Left ventricle myocardium inferior (tissue), 1 donor: ENCODE measurements at places on chromosomes 16 and 17. TPM values are rescaled to one million over a fixed set of nuclear protein-coding genes. Genes with fewer than 3 reads are reported as not detected.

DNA sequence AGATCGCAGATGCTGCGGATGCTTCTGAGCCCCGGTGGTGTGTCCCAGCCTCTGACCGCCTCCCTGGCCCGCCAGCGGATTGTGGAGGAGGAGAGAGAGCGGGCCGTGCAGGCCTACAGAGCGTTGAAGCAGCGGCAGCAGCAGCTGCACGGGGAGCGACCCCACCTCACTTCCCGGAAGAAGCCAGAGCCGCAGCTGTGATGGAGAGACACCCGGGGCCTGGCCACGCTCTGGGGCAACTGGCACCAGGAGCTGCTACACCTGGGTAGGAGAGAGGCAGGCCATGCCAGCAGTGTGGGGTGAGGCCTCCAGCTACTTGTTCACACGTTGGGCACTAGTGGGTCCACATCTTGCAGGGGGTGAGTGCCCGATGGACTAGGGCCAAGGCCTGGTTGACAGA, 6.0 kb downstream of the CCDC137 start:
- DNase-seq, result no peak

DNA sequence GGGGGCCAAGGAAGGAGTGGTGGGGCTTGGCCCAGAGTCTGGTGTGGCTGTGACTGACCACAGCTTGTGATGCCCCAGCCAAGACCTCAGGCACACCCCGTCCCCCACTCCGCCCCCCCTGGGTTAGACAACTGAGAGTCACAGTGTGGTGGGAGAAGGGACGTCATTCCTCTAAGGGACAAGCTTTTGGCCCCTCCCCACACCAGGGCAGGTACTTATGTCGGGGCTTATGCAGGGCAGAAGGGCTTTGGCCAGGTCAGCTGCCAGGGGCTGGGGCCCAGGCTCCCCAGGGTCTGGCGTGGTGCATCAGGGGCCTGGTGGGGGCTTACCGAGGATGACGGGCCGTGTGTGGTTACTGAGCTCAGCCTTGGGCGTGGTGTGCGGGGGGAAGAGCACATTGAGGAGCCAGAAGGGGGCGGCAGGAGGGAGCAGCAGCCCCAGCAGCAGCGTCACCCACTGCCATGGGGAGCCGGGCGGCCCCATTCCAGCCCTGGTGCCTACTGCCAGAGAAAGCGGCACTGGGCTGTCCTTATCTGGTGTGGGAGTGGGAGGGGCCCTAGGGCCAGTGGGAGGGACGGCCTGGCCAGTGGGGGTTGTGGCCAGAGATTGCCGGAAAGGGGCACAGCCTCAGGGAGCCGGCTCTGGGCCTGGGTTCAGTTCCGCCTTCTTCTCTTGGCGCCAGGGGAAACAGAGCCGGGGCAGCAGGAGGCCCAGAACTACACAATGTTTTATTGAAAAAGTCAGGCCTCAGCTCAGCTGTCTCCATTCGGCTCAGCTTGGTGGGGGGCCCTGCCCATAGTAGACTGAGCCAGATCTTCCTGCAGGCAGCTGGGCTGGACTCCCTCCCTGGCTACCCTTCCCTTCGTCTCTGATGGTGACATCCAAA, at the start of gene LCAT:
Gene LCAT, minus strand, starts transcription at position 502 of the 886 bp plus-strand sequence. Its CDS starts 19 bp downstream, at position 483.
- DNase-seq, result peak; percentile 69

GRCh38 chr17:31674305-31674704, 184.7 kb downstream of the COPRS start:
- DNase-seq, result no peak

DNA sequence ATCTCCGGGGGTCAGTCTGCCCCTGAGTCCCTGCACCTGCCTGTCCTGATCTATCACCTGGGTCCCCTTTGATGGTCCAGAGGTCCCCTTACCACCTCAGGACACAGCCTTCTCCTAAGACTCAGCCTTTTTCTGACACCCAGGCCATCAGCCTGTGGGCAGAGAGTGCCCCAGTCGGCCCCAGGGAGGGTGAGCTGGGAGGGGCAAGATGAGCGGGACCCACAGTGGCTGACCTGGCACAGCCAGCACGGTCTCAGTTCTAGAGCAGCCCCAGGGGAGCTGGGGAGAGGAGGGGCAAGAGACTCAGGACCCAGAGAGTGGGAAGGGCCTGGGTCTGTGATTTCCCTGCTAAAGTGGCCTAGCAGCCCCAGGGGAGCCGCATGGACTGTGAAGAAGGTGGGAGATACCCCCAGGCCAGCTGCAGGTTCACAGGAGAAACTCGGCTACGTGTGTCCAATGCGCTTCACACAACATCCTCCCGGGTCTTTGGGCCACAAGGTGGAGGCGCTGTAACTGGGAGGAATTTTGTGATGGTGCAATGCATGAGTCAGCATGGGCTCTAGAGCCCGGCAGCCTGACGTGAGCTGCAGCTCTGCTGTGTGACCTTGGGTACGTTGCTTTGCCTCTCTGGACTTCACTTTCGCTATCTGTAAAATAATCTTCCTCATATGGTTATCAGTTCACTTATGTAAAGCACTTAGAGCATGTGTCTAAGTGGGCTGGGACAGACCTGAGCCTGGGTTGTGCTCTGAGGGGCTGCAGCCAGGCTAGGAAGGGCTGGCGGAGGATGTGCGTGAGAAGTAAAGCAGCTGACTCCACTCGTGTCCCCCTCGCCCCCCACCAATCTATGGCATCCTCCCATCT, 67.2 kb upstream of the LHX1 start:
- DNase-seq, result no peak

GRCh38 chr17:27233059-27233458, 60.9 kb upstream of the WSB1 start:
- DNase-seq, result no peak

DNA sequence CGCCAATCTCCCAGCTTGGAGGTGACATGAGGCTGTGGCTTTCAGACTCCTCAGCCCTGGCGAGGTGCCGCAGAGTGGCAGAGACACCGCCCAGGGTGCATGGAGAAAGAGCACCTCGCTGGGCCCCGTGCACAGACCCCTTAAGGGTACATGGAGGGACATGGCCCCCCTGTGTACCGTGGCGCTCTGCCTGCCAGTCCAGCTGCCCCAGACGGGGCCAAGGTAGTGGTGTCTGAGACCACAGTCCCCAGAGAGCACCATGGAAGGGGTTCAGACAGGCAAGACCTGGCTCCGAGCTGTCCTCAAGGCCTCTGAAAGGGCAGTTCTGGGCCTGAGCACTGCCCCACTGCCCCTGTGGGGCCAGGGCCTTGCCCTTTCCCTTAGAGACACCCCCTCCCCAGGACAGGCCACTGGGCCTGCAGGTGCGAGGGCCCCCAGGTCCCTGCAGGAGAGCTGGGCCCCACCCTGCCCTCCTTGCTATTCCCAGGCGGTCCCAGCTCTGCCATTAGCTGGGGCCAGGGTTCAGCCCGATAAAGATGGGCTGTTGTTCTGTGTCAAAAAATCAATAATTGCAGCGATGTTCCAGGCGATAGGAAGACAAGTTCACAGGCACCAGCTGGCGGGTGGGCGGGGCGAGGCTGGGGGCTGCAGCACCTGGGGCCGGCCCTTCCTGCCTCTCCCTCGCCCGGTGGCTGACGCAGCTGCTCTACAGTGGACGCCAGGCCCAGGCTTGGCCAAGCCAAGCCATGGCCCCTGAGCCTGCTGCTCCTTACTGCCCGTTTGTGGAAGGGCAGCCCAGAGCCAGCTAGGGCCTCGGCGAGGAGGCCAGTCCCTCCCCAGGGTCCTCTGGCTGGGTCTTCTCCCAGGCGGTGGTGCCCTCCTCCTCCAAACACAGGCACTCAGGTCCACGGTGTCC, 51.7 kb downstream of the ZFPM1 start:
- DNase-seq, result no peak

GRCh38 chr16:49552313-49552928, 178.8 kb downstream of the C16orf78 start:
- no peak for DNase-seq

The TNFRSF17 gene
- not detected for total RNA-seq

The XYLT2 gene
- 12.6 TPM for total RNA-seq
